ENCODE measurements at places on chromosomes 11 and 22.

GRCh38 chr11:8649361-8649760, 33.1 kb downstream of the TRIM66 start:
- DNase-seq, result peak; percentile 17

- no peak for DNase-seq
Observed at GRCh38 chr11:91194546-91194945, 971.7 kb upstream of the CHORDC1 start.

DNA sequence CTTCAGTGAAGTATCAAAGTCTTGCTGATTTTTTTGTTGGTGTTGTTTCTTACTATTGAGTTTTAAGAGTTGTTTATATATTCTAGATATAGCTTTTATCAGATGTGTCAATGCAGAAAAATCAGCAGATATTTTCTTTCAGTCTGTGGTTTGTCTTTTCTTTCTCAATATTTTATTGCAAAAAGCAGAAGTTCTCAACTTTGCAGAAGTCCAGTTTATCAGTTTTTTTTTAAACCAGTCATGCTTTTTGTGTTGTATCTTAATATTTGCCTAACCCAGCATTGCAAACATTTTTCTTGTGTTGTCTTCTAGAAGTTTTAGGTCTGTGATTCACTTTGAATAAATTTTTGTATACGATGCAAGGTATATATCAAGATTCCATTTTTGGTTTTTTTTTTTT, 7.0 kb downstream of the ASRGL1 start:
- DNase-seq, result no peak

DNA sequence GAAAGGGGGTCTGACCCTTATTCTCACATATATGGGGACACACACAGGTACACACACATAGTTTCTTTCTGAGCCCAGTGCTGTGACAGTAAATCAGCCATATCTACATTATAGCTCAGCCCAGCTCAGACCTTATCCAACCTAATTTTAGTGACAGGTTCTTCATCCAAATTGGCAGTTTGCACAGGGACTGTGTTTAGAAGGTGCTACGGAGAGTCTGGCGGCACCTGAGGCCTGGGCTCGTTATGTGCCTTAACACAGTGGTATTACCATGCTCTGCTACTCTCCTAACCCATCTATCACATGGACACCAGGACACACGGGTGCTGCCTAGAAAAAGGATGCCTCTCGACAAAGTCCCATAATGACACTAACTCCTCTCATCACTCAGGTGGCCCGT, 109.3 kb downstream of the GALNT18 start:
- DNase-seq, result no peak

DNA sequence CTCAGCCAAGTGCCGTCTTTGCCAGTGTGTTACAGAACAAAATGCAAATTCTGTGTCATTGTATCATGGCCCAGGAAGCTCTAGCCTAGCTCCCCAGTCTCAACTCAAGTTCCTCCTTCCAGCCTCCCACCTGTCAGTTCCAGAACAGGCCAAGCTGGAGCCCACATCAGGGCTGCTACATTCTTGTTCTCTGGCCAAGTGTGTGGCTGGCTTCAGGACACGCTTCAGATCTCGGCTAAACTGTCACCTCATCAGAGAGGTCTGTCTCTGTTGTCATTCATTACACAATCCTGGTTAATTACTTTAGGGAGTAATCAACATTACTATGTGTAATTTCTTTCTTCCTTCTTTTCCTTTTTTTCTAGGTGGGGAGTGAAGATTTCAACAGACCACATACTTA, 347.0 kb upstream of the SYN3 start:
- no peak for DNase-seq

DNA sequence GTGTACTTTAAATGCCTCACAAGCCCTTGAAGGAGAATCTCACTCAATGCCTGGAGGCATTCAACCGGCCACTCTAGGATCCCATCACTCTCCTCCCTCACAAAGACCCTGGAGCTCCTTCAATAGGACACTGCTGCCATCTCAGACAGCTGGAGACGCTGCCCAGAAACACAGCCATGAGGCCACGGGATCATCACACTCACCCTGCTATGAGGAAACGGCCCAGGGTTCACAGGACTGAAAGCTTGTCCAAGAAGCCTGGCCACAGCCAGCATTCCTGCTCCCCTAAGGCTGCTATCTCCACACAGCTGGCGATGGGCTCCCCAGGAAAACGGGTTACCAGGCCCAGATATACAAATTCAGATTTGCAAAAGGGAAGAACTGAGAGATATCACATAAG, 13.2 kb downstream of the CARS1 start:
- DNase-seq, result no peak

DNA sequence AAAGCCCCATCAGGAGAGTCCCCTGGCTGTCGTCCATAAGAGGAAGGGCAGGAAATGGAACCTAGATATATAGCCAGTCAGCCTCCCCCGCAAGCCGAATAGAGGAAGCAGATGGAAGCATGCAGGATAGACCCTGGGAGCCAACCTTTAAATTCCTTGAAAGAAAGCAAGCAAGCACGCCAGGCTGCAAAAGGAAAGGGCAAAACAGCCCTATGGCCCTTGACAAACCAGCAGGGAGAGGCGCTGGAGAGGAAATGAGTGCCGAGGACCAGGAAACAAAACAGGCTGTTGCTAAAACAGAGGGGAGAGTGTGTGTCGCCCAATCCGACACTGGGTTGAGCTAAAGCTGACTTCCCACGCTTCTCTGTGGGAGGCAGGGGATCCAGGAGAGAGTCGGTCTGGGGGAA, 203.5 kb upstream of the MTNR1B start:
- DNase-seq, result no peak

DNA sequence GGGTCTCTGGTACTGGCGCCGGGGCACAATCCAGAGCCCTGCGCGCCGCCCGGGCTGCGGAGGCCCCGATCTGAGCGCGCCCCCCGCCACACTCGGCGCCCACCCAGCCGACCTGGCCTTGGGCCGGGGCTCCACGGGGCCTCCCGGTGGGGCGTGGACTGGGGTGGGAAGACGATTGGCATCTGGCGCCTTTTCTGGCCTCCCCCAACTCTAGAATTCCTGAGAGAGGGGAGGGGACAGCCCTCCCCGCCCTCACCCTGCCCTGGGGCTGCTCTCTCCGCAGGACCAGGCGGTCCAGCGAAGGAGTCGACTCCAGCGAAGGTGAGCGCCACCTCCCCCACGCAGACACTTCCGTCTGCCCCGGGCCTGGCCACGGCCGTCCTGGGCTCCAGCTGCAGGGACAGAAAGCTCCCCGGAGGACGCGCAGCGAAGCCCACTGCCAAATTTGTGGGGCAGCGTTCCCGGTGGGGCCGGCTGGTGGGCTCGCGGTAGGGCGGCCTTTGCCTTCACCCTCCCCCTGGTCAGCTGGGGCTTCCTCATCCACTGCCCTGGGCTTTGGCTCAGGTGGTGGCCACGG, 593 bp downstream of the SSH3 start:
- no peak for DNase-seq

DNA sequence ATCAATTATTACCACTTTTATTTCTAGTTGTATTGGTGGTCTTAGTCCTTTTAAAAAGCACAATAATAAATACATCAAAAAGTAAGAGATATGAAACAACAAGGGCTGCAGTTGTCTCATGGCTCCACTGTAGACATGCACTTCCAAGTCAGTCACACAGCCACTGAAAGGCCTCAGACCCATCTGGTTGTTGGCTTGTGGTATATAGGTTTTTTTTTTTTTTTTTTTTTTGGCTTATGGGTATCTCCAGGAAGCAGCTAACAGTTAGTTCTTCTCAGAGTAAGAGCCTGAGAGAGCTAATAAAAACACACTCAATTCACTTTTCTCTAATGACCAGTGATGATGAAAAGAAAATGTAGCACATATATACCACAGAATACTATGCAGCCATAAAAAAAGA, 6.0 kb upstream of the OR52E6 start:
- no peak for DNase-seq

DNA sequence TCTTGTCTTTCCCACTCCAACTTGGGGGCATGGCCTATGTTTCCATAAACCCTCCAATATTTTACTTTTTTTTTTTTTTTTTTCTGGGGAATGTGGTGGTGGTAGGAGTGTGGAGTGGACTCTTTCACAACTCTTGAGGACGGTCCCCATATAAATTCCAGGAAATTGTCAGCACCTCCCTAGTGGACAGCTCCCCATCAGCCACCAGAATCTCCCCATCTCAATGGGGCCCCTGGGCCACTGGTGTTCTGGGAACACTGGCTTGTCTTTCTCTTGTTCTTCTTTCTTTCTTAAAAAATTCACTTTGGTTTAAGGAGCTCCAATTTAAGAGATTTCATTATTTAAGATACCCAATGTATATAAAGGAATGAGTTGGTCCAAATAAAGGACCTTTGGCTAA, 74.1 kb downstream of the ADM start:
- DNase-seq, result no peak

DNA sequence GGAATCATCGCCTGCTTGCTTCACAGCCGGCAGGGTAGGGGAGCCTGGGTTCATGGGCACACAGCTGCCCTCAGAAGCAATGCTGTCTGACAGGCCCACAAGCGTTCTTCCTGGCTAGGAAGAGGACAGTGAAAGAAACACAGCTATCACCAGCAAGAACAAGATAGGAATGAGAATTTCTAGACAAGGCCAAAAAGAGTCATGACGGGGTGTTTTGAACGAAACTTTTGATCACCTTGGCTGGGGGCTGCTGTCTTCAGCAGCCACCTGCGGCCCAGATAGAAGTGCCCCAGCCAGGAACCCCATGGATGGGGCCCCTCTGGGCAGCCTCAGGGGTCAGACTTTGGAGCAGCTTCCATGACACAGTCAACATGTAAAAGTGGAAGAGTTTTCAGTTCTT, 41.8 kb downstream of the GAB4 start:
- no peak for DNase-seq

DNA sequence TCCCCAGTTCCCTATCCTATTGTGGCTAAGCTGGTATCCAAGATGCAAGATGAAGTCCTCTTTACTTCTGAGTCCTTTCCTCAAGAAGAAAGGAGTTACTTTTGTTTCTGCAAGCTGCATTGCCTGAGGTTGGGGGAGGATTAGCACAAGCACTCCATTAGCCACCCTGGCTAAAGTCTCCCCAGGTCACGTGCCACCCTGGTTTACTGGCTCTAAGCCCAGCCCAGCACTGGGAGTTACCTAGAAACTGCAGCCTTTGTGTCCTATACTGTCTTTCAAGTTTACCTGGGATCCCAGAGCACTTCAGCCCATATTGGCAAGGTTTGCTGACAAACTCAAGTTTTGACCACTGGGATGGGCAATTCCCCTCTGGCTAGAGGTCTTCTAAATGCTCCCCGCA, 78.4 kb upstream of the DBX1 start:
- no peak for DNase-seq

DNA sequence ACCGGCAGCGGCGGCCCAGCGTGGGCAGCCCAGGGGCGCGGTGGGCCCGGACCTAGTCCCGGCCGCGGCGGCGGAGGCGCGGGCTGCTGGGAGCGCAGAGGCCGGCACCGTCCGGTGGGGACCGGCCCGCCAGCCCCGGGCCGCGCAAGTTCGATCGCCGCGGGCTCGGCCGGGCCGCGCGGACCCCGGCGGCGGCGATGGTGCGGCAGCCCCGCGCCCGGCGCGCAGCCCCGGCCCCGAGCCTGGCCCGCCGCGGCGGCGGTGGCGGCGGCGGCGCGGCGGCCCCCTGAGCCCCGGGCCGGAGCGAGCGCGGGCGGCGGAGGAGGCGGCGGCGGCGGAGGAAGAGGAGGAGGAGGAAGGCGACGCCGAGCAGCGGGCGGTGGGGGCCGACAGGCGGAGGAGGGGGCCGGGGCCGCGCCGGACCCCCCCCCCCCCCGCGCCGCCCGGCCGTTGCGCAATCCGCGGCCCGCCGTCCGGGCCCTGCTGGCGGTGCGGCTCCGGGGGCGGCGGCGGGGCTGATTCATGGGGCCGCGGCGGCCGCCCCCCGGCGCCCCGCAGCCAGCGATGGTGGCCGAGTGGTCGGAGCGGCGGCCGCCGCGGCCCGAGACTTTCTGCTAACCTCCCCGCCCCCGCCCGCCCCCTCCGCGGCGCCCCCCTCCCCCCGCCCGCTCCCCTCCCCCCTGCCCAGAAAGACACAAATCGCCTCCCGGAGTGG, 1251.9 kb downstream of the BRD1 start:
- DNase-seq, result no peak

- no peak for DNase-seq
Observed at GRCh38 chr11:86702220-86702983, 30.0 kb upstream of the ME3 start.

GRCh38 chr11:104442321-104442720, 278.4 kb upstream of the PDGFD start:
- no peak for DNase-seq

All from fibroblast of skin of left biceps (primary cell).